ENCODE measurements at places on chromosomes 5 and 9.

- no peak for DNase-seq
Measured at GRCh38 chr9:94741866-94742265, 15.4 kb downstream of the AOPEP start.

DNA sequence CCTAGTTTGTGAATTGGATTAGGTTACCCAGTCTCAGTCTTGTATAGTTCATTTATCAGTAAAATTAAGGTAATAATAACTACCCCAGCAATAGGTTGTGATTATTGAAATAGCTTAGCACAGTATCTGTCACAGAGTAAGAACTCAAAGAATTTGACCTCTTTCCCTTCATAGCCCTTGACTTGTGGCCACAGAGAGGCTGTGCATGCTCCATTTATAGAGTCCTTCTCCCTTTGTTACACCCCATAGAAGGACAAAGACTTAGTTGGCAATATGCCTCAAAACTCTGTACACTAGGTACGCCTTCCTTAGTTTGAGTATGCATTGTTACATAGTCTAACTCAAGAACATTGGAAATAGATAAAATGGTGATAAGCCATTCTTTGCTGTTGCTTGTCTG is 257.2 kb downstream of the KCTD16 start:
- no peak for DNase-seq

DNA sequence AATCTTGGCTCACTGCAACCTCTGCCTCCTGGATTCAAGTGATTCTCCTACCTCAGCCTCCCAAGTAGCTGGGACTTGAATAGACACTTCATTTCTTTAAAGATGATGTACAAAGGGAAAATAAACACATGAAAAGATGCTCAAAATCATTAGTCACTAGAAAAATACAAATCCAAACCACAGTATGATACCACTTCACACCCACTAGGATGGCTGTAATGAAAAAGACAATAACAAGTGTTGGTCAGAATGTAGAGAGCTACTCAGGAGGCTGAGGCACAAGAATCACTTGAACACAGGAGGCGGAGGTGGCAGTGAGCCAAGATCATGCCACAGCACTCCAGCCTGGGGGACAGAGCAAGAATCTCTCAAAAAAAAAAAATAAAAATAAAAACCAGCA is 13.0 kb downstream of the F2RL2 start:
- DNase-seq: no peak

DNA sequence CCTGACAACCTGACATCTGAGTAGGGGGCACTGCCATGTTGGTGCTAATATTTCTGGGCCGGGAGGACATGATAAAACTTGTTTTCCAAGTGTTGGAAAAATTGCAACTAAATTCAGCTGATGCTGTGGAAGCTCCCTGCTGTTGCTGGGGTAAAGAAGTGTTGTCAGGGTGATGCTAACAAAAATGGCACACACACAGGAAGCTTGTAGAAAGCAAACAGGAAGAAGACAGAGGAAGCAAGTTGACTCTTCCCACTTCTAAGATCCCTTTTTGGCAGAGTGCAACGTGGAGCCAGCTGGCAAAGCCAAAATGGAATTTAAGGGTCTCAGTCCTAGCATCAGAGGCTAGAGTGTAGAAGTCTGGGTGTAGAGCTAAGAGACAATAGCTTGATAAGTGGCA is 11.3 kb upstream of the RIOK2 start:
- no peak for DNase-seq

GRCh38 chr5:137960819-137961218 is 71.6 kb downstream of the PKD2L2 start:
- DNase-seq: no peak

DNA sequence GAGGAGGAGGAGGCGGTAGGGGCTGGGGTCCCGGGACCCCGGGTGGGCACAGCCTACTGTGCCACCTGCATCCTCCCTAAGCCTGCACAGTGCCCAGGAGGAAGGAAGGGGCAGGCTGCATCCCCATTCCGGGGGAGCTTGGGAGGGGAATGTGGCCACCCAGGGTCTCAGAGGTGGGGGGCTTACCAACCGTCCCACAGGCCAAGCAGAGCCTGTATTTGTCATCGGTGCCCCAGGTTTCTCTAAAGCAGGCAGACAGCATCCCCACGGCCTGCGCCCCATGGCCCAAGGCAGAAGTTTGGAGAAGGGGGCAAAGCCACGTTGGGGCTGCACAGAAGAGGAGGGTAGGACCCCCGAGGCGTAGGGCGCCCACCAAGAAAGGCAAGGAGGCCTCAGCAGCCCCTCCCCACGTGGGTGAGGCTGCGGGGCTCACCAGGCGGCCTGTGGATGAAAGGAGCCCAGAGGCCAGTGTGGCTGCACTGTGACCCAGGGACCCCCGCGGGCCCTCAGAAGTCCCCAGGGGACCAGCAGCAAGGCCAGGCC is 507 bp upstream of the GPSM1 start:
- DNase-seq: no peak

GRCh38 chr9:5971740-5972139 is 43.7 kb downstream of the RANBP6 start:
- DNase-seq: no peak

- DNase-seq: no peak
Measured at GRCh38 chr5:37721447-37721871, 118.4 kb downstream of the GDNF start.

DNA sequence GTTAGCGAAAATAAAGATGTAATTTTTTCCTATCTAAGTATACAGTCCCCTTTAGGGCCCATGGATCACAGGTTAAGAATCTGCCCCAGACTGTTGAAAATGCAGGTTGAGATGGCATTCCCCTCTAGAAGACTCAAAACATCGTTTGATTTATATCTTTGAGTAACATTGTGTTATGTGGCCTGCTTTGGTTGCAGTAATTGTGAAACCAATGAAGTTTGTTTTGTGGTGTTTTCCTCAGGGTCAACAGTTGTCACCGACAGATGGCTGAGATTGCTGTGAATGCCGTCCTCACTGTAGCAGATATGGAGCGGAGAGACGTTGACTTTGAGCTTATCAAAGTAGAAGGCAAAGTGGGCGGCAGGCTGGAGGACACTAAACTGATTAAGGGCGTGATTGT is 7.8 kb downstream of the CCT5 start:
- no peak for DNase-seq

Measured in activated CD8-positive, alpha-beta memory T cell treated with anti-CD3 and anti-CD28 coated beads, Interleukin-2, amount 50 U/mL, for 4 hours (primary cell).